ENCODE measurements at places on chromosomes 7 and 10. TPM values are rescaled to one million over a fixed set of nuclear protein-coding genes. Genes with fewer than 3 reads are reported as not detected.
A peak's percentile ranks its signal among the peaks of the same experiment; 100 is the strongest.

DNA sequence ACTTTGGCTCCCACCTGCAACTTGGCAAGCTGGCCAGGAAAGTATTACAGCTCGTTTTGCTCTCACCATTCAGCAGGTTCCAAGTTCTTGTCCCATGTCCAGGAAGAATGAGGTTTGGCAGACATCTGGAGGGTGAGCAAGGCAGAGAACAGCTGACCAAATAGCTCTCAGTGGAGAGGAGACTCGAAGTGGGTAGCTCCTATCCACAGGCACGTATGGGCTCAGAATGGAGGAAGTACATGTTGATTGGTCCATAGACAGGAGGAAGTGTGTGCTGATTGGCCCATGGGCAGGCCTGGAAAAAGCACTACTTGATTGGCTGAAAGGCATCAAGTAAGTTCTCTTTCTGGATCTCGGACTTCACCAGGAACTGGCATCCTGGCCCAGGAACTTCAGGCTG lies 3.0 kb upstream of the NCAPG2 start:
- no peak for DNase-seq

DNA sequence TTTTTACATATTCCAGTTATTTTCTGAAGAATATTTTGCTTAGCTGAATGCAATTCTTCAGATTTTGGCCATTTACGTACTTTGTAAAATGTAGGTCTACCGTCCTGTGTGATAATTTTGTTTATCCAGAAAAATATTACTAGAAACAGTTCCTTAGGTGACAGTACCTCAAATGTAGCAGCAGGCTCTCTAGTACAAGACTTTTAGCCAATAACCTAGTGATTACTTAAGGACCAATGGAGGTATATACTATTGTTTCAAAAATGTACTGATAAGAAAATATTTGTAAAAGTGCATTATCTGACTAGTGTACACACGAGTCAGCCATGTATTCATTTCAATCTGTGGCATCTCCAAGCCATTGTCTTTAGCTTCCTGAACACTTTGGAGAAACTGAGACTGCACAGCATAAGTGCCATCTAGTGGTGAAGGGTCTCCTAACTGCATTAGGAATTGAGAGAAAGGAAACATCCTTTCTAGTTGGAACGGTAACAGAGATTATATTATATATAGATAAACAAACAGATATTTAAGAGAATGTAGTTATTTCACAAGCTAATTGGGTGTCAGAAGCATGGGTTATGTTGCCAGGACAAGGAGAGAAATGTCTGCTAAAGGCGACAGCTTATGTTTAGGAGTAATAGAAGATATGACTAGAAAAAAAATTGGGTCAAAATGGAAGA lies 23.7 kb downstream of the RTKN2 start:
- no peak for DNase-seq

The CCDC172 gene
- total RNA-seq = not detected

The STK31 gene
- 1.3 TPM for total RNA-seq

The CTNNA3 gene
- total RNA-seq = 6.3 TPM

DNA sequence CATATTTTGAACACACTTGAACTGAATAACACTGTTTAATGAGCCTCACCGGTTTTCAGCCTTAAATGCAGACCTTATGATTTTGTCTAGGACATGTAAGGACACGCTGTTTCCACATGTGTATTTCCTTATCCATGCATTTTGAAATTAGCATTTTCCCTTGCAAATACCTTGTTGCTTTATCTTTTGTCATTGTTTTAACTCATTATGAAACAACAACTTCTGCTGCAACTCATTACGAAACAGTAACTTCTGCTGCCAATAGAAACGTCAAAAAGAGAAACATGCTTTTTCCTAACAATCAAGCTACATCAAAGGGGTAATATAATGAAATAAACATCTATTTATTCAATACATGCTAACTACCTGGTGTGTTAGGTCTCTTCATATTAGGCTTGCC lies 322.0 kb downstream of the AGMO start:
- DNase-seq = no peak

The SPOCK2 gene
- total RNA-seq = 2.6 TPM

The CLEC2L gene
- total RNA-seq = not detected

- DNase-seq = no peak
These were observed 92.4 kb upstream of the JCAD start for GRCh38 chr10:30151581-30152389.

- DNase-seq = no peak
These were observed 171.9 kb downstream of the ARID5B start for GRCh38 chr10:62073429-62073828.

The C10orf71 gene
- 0.03 TPM for total RNA-seq

- DNase-seq = no peak
These were observed 175.6 kb downstream of the SKIDA1 start for GRCh38 chr10:21349912-21350286.

GRCh38 chr7:30863706-30864035 lies 48.0 kb upstream of the AQP1 start:
- DNase-seq = no peak

The TRIM50 gene
- not detected for total RNA-seq

The HOGA1 gene
- 0.17 TPM for total RNA-seq

- no peak for DNase-seq
These were observed 27.0 kb downstream of the MYL10 start for GRCh38 chr7:101602082-101602481.

The SYCE1 gene
- 2.0 TPM for total RNA-seq

DNA sequence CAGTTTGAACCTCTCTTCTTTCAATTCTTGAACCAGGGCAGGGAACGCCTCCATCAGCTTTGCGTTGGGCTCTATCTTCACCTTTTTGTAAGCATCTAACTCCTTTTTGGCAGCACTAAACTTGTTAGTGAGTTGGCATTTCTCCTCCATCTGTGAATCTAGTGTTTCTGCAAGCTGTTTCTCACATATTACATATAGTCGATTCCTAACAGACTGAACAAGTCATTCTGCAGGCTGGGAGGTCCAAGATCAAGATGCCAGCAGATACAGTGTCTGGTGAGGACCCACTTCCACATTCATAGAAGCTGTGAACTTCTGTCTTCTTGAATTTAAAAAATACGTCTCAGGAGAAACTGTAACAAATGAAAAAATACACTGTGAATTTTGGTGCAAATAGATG lies 539.7 kb downstream of the ANKRD7 start:
- no peak for DNase-seq

DNA sequence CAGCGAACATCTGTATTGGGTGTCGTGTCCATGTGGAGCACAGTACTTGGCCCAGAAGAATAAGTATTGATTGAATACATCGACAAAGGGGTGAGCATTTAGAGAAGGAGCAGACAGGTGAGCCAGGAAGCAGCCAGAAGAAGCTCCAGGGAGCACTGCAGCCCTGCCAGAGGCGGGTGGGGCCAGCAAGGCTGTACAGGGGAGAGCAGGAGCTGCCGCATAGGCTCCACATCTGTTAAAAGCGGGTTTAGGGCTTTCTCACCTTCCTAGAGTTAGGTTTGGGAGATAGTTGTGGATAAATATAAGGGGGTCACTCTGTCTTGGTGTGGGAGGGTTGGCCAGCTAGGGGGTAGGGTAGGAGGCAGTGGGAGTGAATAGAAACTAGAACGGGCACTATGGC lies 1.3 kb upstream of the CPA1 start:
- DNase-seq = peak; percentile 12

DNA sequence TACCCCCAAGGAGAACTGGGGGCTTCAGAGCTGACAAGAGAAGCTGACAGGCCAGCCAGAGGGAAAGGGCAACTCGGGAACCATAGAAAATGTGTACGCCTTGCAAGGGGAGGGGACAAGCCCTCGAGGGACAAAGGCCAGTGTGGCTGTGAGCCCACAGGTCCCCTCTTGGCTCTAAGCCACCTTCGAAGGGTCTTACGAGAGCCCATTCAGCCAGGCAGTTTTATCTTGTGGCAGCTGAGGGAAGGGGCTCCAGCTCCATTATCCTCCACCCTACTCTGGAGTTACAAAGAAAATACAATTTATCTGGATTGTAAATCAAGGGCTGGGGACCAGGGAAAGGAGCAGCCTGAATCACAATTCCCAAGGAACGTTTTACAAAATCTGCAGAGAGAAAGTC lies 159.5 kb upstream of the ZMIZ1 start:
- DNase-seq = peak; percentile 11

GRCh38 chr10:563827-564226 lies 125.6 kb downstream of the DIP2C start:
- no peak for DNase-seq

The ZNF775 gene
- 10.9 TPM for total RNA-seq

The SPDYE1 gene
- total RNA-seq = 0.13 TPM

- peak; percentile 85 for DNase-seq
These were observed 1.1 kb upstream of the TRIP6 start for GRCh38 chr7:100865938-100866728.

DNA sequence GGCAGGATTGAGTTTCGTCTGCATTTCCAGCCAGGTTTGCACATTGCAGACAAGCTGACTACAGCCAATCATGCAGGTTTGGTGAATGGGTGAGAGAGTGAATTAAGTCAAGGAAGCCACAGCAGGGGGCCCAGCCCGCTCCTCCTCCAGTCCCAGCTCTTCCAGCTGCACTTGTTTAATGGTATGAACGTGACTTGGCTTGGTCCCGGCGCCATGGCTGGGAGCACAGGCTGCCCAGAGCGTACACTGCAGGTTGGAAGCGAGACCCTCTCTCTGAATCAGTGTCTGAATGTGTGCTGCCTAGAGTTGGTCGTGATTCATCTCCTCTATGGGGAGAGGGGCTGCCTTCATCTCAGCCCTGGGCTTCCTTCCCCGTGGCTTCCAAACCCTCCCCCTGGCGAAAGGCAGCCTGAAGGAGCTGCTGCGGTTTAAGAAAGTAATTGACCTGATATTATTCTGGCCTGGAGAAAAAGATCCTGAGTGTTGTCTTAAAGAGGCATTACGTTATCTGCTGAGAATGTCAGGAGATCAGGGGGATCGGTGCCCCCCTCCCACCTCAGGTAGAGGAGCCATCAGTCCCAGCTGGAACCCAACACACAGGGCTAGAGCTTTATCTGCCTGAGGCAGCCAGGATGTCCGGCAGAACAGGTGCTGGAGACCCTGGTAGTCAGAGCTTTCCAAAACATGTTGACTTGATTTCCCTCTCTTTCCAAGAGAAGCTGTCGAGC lies 132.1 kb downstream of the COL26A1 start:
- no peak for DNase-seq

The RAMP3 gene
- 10.8 TPM for total RNA-seq

DNA sequence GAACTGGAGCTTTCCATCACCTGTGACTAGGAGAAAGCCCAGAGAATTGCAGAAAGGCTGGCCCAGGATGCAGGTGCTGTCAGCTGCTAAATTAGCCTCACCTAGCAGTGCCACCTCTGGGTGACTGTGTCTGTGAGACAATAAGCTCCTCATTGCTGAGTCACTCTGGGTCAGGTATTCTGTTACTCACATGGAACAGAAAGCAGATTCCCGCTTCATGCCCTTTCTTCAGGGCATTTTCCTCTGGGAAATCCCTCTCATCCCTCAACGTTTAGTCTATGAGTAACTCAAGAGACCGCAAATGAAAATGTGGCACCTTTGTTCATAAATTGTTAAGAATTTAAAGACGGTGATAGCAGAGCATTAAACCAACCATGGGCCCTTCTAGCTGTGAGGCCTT lies 184.0 kb downstream of the ADAM12 start:
- DNase-seq = no peak
